Right lobe of liver (tissue), 6 donors: ENCODE measurements at places on chromosomes 7 and 10.
A peak's percentile ranks its signal among the peaks of the same experiment; 100 is the strongest.

DNA sequence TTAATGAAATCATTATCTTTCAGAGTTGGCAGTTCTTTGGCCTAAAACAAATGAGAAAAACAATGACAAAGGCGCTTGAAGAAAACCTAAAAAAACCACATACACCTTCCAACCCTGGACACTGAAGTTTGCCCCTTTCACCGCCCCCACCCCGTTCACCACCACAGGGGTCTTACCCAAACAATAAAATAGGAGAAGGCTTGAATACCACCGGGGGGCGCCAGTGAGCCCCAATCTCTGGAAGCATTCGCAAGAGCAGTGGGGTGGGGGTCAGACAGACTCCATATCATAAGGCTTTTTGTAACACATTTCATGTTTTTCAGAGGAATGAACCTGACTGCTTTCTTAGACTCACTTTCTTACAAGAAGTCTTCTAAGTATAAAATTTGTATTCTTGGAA lies 163.6 kb downstream of the PIP4K2A start:
- no peak for DNase-seq
- no peak overlapping the region for H3K4me3 ChIP-seq
- H3K36me3 ChIP-seq: no peaks in the 10 kb centered on the region
- H3K27ac ChIP-seq: no peak overlapping the region

DNA sequence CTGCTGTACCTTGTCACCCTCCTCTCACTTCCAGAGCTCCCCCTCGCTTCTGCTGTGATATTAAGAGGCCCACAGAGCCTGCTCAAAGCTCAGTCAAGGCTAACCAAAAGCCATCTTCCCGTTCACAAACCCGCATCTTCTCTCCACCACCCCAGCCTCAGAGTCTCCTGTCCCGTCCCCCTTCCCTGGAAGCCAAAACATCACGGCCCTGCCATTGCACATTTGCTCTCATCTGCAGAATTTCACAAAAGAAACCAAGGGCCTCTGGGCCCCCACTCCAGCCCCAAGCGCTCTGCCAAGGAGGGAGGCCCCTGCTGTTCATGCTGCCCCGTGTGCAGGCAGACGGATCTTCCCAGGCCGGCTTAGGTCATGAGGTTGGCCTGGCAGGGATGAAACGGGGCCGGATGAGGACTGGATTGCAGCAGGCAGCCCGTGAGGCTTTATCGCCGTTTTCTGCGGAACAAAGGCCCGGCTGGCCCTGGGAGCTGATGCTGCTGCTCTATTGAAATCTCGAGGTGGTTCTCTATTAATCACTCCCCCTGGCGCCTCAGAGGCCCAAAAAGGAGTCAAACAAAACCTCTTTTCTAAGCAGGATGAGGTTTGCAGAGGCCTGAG lies 31.6 kb upstream of the FOXK1 start:
- H3K27me3 ChIP-seq: no peaks in the 10 kb centered on the region
- no peak overlapping the region for H3K4me3 ChIP-seq
- H3K4me1 ChIP-seq: no peaks in the 10 kb centered on the region
- H3K27ac ChIP-seq: no peak overlapping the region

DNA sequence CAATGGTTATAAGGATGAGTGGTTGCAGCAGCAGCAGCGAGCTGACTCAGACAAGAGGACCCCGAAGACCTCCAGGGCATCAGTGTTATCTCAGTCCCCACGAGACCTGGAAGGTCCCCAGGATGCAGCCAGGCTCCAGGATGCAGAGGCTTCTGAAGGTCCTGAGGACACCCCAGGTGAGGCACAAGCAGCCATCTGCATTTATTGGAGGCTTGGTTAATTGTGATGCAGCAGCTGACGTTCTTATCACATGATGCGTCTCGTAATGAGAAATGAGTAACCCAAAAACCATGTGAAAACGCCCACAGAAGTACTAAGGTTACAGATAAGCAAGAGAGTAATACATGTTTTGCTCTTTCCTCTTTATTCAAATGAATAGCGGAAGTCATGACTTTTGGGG lies 17.4 kb downstream of the C7orf57 start:
- no peaks in the 10 kb centered on the region for H3K4me1 ChIP-seq
- H3K4me3 ChIP-seq: no peak overlapping the region
- H3K27me3 ChIP-seq: no peaks in the 10 kb centered on the region

DNA sequence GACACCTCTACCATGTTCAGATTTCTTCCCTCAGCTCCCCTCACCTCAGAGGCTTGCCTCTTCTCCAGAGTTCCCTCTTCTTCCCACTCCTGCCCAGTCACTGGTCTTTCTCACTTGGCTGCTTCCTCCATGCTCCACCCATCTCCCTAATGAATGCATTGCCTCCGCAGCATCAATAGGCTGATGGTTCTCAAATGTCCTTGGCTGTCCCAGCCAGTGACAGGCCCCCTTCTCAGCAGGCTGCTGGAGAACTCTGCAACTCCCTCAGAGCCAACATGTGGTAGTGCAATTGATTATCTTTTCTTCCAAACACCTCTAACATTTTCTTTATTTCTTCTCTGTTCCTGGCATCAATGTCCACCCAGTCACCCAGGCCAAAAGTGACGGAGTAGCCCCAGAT lies 218.2 kb downstream of the RELN start:
- no peaks in the 10 kb centered on the region for H3K27me3 ChIP-seq
- no peaks in the 10 kb centered on the region for H3K36me3 ChIP-seq
- H3K4me3 ChIP-seq: no peak overlapping the region
- H3K4me1 ChIP-seq: no peaks in the 10 kb centered on the region

DNA sequence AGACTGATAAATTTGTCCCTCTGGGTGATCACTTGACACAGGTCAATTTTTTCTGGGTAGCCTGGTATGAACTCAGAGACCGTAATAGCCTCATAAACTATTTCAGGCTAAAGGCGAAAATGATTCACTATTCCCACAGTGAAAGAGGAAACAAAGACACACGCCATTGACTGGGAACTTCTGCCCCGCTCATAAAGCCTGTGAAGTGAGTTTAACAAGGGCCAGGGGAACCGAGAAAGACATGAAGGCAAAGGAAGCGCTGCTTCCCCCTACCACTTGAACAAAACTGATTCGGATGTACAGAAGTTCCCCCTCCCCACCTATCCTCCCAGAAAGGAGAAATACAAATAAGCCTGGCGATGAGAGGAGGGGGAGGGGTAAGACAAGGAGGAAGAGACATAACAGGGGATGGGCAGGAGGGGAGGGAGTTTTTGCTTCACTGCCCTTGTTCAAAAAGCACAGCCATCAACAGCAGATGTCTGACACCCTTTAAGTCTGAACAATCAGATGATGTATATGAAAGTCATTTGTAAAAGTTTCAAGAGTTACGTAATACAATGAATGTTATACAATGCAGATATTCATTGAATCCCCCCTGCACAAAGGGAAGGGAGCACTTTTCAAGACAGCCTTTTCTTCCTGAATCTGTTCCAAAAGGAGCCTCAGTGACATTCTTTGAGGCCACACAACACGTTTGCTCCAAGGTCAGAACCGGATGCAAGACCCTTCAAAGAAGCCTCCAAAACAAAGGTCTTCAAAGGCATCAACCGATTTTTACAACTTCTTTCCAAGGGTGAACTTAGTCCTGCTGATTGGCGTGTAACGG lies 734 bp downstream of the ABCB4 start:
- H3K4me3 ChIP-seq: peak overlapping the region; percentile 71
- no peak for DNase-seq
- H3K27ac ChIP-seq: peak overlapping the region; percentile 82
- no peaks in the 10 kb centered on the region for H3K4me1 ChIP-seq
